ENCODE measurements at places on chromosomes 5 and 9. TPM values are rescaled to one million over a fixed set of nuclear protein-coding genes. Genes with fewer than 3 reads are reported as not detected.

Gene PCDHB5
- total RNA-seq = 7.6 TPM

Gene HTR1A
- total RNA-seq = 8.4 TPM

Gene JADE2
- total RNA-seq = 3.4 TPM

Gene PRRT1B
- not detected for total RNA-seq

Gene SLC34A1
- not detected for total RNA-seq

Gene ATG12
- total RNA-seq = 51.9 TPM

Gene GPR151
- total RNA-seq = 0.25 TPM

Gene IRGM
- not detected for total RNA-seq

Gene EMB
- total RNA-seq = 4.7 TPM

Gene KIAA1191
- total RNA-seq = 76.7 TPM
